Neuronal stem cell (in vitro differentiated cells): ENCODE measurements at places on chromosomes 12 and 14.

DNA sequence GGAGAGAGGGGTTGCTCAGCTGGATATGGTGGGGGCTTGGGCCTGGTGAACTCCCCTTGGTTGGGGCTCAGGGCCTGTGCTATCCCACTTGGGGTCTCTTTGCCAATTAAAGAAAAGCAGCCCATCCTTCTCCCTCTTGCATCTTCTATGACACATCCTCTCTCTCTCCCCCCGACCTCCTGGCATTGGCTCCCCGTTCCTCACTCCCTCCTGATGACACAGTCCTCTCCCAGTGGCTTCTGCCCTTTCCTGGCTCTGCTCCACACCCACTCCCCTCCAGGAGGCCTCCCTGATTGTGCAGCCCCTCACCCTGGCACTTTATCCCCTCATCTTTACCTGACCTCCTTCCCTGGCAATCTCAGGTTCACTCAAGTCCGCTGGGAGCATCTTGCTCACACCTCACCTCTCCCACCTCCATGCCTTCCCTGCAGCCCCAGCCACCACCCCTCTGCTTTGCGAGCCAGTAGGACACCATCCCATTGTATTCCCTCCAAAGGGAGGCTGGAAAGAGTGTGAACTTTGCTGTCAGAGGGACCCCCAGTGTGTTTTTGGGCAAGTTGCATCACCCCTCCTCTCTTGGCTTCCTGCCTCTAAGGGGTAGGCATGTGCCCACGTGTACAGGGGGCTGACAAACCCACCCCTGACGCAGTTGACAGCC, 10.7 kb downstream of the KRT80 start:
- no peak overlapping the region for H3K27ac ChIP-seq
- H3K27me3 ChIP-seq = no peaks in the 10 kb centered on the region
- DNase-seq = no peak
- H3K36me3 ChIP-seq = no peaks in the 10 kb centered on the region
- peaks cover 22% of the 10 kb centered on the region for H3K4me1 ChIP-seq

DNA sequence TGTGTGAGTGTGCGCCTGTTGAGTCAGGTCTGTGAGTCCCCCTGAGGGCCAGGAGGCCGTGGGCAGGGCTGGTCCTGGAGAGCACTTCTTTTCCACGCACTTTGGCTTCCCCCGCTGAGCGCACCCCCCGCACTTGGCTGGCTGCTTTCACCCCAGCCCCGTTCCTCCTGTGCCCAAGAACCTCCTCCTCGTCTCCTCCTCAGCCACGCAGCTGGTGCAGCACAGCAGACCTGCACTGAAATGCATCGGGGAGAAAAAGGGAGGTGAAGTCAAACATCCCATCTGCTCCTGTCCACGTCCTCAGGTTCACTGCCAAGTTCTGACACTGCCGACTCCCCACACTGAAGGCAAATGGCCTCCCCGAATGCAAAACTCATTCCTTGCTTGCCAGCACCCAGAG, 362.7 kb upstream of the SFSWAP start:
- H3K4me3 ChIP-seq = no peak overlapping the region
- DNase-seq = no peak
- H3K27me3 ChIP-seq = no peaks in the 10 kb centered on the region
- H3K27ac ChIP-seq = no peak overlapping the region
- no peaks in the 10 kb centered on the region for H3K36me3 ChIP-seq

GRCh38 chr14:39174560-39175444, at the start of gene PNN:
Gene PNN (plus strand): TSS chr14:39175254. CDS start chr14:39175280, 26 bp downstream.
- H3K27ac ChIP-seq = peak within 1 kb of the TSS; percentile 97
- H3K36me3 ChIP-seq = peaks cover 15% of the 10 kb centered on the region
- H3K4me3 ChIP-seq = peak within 1 kb of the TSS; percentile 85
- H3K4me1 ChIP-seq = peaks cover 2% of the 10 kb centered on the region

DNA sequence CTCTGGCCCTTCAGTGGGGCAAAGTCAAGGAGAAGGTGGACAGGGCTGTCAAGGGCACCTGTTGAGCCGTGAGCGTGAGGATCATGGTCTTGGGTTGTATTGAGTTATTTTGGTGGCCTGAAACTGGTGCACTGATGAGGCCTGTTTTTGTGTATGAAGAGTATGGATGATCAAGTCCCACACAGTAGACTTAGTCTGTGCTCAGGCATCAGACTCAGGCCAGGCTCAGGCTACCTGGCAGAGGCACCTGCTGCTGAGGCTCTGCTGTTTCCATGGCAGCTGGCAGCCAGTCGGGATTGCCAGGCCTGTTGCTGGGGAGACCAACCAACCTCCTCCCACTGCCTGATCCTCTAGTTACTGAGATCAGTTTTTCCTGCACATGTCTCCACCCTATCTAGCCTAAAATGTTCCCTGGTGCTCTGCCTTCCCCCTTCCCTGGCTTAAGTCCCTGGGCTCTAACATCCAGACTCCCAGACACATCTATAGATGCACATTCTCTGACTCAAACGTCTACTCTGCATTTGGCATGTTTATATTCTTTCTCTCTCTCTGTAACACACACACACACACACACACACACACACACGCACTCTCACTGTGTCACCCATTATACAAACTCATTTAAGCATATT, 5.1 kb downstream of the JPH4 start:
- H3K27ac ChIP-seq = no peak overlapping the region
- no peak for DNase-seq
- H3K4me1 ChIP-seq = peaks cover 9% of the 10 kb centered on the region
- peaks cover 4% of the 10 kb centered on the region for H3K36me3 ChIP-seq
- no peak overlapping the region for H3K4me3 ChIP-seq
- peaks cover 76% of the 10 kb centered on the region for H3K27me3 ChIP-seq

DNA sequence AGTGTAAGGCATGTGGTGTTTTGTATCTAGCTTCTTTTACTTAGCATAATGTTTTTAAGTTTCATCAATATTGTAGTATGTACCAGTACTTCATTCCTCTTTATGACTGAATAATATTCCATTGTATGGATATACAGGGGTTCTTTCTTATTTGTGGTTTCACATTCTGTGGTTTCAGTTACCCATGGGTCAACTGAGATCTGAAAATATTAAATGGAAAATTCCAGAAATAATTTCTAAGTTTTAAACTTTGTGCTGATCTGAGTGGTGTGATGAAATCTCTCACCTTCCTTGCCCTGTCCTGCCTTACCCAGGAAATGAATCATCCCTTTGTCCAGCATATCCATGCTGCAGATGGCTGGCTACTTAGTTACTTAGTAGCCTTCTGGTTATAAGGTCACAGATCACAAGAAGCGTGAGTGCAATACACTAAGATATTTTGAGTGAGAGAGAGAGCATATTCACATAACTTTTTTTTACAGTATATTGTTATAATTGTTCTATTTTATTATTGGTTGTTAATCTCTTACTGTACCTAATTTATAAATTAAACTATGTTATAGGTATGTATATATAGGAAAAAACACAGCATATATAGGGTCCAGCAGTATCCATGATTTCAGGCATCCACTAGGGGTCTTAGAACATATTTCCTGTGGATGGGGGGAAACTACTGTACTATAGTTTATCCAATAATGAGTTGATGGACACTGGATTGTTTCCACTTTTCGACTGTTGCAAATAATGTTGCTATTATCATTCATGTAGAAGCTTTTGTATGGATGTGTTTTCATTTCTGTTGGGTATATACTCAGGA, 59.6 kb upstream of the LRTM2 start:
- H3K36me3 ChIP-seq = peaks cover 8% of the 10 kb centered on the region
- no peak overlapping the region for H3K4me3 ChIP-seq
- H3K27me3 ChIP-seq = no peaks in the 10 kb centered on the region

GRCh38 chr14:31336646-31337045, 83.7 kb downstream of the HEATR5A start:
- H3K27ac ChIP-seq = no peak overlapping the region
- no peak overlapping the region for H3K4me3 ChIP-seq
- no peak for DNase-seq
- H3K36me3 ChIP-seq = no peaks in the 10 kb centered on the region
- no peaks in the 10 kb centered on the region for H3K4me1 ChIP-seq

DNA sequence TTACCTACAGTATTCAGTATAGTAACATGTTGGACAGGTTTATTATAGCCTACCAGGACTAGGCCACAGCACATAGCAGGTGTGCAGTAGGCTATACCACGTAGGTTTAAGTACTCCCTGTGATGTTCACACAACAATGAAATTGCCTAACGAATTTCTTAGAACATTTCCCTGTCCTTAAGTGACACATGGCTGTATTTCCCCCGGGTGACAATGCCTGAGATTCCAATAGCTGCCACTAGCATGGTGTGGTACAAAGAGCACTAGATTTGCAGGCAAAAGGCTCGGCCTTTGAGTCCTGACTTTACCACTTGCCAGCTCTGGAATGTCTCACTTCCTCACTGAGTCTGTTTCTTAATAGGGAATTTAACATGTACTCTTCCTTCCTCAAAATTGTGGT, 19.7 kb downstream of the PTPN21 start:
- DNase-seq = no peak
- peaks cover 9% of the 10 kb centered on the region for H3K36me3 ChIP-seq
- no peaks in the 10 kb centered on the region for H3K27me3 ChIP-seq
- no peak overlapping the region for H3K4me3 ChIP-seq

DNA sequence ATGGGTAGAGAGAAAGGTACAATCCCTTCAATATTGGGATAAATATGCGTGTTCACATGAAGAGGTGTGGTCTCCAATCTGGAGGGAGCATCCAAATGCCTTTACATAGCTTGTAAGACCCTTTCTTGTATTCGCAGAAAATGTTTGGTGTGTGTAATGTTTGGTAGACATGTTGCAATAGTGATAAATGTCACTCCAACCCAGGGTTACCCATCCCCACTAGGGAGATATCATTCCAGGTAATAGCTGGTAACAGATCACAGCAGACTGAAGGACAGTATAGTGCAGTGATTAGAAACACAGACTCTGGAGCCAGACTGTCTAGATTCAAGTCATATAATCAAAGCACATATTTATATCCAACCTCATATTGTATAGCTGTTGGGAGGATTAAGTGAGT, 733.6 kb upstream of the TBX3 start:
- no peaks in the 10 kb centered on the region for H3K27me3 ChIP-seq
- H3K4me1 ChIP-seq = peaks cover 4% of the 10 kb centered on the region
- H3K4me3 ChIP-seq = no peak overlapping the region

- no peaks in the 10 kb centered on the region for H3K36me3 ChIP-seq
- no peaks in the 10 kb centered on the region for H3K4me1 ChIP-seq
- no peaks in the 10 kb centered on the region for H3K27me3 ChIP-seq
- no peak overlapping the region for H3K27ac ChIP-seq
- DNase-seq = no peak
- H3K4me3 ChIP-seq = no peak overlapping the region
These were observed 11.4 kb downstream of the CEP128 start for GRCh38 chr14:80930095-80930494.

GRCh38 chr12:64729909-64730587, 29.2 kb downstream of the GNS start:
- no peaks in the 10 kb centered on the region for H3K27me3 ChIP-seq
- H3K27ac ChIP-seq = no peak overlapping the region
- H3K4me1 ChIP-seq = no peaks in the 10 kb centered on the region
- no peak overlapping the region for H3K4me3 ChIP-seq

GRCh38 chr14:67485501-67486095, 2.9 kb downstream of the TMEM229B start:
- H3K27ac ChIP-seq = no peak overlapping the region
- peaks cover 23% of the 10 kb centered on the region for H3K27me3 ChIP-seq
- H3K4me3 ChIP-seq = no peak overlapping the region
- no peak for DNase-seq

- peaks cover 8% of the 10 kb centered on the region for H3K36me3 ChIP-seq
- no peak for DNase-seq
- H3K4me1 ChIP-seq = peaks cover 2% of the 10 kb centered on the region
- no peak overlapping the region for H3K4me3 ChIP-seq
- H3K27ac ChIP-seq = no peak overlapping the region
These were observed 28.4 kb downstream of the AREL1 start for GRCh38 chr14:74684434-74684833.

GRCh38 chr12:124191966-124192365, 102.9 kb upstream of the RFLNA start:
- no peaks in the 10 kb centered on the region for H3K36me3 ChIP-seq
- H3K4me3 ChIP-seq = no peak overlapping the region

DNA sequence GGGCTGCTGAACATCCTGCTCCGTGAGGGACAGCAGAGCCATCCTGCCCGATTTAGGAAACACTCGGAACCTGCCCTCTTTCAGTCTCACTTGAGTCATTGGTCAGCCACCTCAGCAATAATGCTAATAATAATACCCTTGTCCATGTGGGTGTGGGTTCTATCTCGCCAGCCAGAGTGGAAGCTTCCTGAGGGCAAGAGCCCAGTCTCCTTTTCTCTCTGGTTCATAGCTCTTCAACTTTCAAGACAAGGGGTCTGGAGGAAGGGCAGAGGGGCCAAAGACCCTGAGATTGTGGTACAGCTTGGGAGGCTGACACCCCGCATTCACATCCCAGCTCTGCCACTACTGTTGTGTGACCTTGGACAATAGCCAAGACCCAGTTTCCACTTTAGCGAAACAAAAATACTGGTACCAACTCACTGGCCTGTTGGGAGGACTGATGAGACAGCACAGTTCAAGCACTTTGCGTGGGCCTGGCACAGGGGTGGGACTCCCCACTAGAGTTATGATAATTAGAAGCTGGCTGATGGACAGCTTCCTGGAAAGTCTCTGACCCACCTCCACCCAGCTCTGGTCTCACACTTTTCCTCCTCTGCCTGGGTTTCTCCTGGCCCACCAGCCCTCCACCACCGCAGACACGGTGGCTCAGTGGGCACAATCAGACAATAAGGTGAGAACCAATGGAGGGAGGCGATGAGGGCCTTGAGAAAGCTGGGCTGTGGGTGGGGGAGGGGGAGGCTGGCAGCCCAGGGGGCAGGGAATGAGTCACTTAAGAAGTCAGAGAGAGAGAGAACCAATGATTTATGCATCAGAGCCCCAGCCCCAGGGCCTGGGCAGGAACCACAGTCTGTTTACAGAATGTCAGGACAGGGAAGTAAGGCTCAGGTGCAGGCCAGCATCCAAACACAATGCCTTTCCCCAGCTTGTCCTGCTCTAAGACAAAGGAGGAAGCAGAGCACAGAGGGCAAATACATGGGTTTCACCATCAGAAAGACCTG, 9.6 kb downstream of the FAIM2 start:
- peaks cover 6% of the 10 kb centered on the region for H3K4me1 ChIP-seq
- no peak overlapping the region for H3K4me3 ChIP-seq
- no peak overlapping the region for H3K27ac ChIP-seq
- DNase-seq = no peak
- no peaks in the 10 kb centered on the region for H3K27me3 ChIP-seq

DNA sequence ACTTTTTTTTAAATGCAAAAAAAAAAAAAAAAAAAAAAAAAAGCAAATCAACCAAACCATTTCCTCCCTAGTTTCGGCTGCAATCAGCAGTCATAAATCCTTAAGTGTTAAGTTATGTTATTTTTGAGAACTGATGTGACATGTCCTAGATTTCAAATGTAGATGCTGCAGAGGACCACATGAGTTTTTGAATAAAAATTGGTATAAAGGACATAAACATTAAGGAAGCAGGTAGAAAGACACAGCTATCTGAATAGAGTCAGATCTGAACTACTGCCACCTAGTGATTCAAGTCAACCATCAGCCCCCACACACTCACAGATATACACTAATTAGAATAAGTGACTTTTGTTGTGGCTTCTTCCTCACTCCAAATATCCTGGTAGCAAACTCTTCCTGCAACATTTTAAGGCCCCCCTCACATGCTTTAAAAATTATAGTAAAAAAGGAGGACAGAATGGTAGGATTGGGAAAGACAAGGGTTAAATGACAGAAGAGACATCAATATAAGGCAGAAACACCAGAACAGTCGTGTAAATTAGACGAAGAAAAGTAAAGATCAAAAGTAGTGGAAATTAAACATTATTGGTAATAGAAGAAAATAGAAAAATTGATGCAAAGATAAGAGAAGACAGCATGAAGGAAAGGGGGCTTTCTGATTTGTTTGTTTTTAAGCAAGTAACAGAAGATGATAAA, 394.5 kb upstream of the ATP2B1 start:
- no peaks in the 10 kb centered on the region for H3K4me1 ChIP-seq
- no peaks in the 10 kb centered on the region for H3K36me3 ChIP-seq
- H3K27me3 ChIP-seq = no peaks in the 10 kb centered on the region
- no peak for DNase-seq
